ENCODE measurements at places on chromosomes 12 and 14. TPM values are rescaled to one million over a fixed set of nuclear protein-coding genes. Genes with fewer than 3 reads are reported as not detected.

The GDF3 gene
- polyA plus RNA-seq, result not detected

The AQP6 gene
- 0.04 TPM for polyA plus RNA-seq

The TULP3 gene
- 5.6 TPM for polyA plus RNA-seq

The TBX5 gene
- polyA plus RNA-seq, result 8.1 TPM
